ENCODE measurements at places on chromosomes 11 and 22.

- DNase-seq = no peak
Observed at GRCh38 chr11:33709466-33709865, 8.8 kb upstream of the C11orf91 start.

DNA sequence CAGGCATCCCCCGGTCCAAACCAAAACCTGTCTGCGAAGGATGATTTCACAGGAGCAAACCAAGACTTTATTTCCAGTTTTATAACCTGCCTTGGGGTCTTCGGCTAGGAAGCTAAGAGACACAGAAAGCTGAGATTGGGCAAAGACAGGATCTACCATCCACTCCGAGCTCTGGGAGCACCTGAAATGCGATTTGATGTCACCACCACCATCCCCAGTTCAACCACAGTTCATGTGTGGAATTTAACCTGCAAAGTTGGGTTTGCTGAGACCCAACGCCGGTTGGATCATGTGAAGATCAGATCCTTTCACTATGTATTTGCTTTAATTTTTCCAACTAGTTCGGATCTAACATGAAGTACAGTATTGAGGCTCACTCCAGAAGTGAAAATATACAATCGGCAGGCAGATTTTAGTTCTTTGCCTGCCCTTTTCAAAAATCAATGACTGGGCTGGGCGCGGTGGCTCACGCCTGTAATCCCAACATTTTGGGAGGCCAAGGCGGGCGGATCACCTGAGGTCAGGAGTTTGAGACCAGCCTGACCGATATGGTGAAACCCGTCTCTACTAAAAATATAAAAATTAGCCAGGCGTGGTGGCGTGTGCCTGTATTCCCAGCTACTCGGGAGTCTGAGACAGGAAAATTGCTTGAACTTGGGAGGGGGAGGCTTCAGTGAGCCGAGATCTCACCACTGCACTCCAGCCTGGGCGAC, 1.4 kb upstream of the C11orf24 start:
- DNase-seq = no peak

GRCh38 chr22:43821606-43822425, 9.7 kb upstream of the EFCAB6 start:
- no peak for DNase-seq

GRCh38 chr11:131877246-131877942, 507.0 kb downstream of the NTM start:
- no peak for DNase-seq

DNA sequence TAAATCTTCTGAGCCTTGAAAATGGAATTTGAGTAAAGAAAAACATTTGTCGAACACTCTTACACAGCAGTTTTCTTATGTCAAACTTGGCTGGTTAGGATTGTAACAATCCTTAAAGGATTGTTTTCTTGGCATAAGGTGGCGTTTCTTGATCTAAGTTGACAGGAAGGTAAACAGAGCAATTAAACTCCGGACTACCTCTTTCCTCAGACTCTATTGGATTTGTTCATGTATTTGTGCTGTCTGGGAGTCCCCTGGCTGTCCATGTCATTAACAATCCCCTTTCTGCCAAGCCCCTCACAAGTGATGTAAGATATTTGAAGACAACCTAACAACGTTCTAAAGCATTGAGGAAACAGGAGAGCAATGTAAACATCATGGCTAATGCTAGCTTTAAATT, 222.5 kb upstream of the SNX19 start:
- no peak for DNase-seq

DNA sequence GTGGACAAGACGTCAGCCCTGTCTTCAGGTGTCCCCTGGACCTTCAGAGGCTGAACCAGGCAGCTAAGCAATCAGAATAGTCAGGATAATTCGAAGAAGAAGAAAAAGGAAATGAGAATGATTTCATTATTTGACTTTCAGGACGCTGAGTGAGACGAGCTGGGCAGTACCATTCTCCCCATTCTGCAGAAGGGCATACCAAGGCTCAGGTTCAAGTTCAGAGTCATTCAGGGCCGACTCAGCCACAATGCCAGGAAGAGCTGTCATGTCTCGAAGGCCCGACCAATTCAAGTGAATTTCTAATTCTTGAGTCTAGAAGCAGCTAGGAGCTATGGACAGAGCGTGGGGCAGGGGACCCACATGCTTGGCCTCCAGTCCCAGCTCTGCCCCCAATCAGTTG, 33.8 kb upstream of the CD82 start:
- DNase-seq = no peak

Measured in cortex of kidney (tissue), 1 donor.